ENCODE measurements at places on chromosomes 2 and 18.

DNA sequence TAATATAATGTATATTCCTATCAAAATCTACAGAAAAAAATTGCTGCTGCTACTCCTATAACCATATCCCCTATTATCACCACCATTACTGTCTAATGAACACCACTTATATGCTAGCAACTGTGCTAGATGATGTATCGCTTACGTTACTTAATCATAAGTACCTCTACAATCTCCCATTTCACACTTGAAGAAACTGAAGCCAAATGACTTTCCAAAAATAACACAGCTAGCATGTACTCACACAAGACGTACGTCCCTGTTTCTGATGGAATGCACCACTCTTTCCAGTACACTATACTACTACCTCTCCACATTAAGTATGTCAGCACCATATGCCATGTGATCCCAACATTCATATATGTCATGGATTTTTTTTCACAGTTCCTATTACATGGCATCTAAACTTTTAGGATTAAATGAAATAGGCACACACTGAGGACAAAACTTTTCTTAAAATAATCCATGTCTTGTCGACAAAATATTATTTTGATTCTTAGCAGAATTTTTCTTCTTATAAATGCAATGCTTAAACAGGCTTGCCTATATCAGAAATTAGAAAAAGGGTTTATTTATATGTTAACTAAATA, 112.8 kb downstream of the NBAS start:
- DNase-seq, result no peak

- no peak for DNase-seq
These were observed 60.6 kb downstream of the SLC4A3 start for GRCh38 chr2:219687882-219688559.

DNA sequence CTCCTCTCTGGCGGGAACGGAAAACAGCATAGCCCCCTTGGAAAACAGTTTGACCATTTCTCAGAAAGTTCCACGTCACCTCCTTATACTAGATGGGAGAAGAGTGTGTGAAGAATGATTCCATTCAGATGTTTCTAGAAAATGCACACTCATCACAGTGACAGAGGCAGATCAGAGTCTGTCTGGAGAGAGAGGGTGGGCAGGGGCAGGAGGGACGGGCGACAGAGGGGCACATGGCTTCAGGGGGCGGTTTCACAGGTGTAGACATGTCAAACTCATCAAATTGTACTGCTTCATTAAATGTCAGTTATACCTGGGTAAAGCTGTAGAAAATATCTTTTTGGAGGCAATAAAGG, 88.8 kb upstream of the TAF1B start:
- no peak for DNase-seq

DNA sequence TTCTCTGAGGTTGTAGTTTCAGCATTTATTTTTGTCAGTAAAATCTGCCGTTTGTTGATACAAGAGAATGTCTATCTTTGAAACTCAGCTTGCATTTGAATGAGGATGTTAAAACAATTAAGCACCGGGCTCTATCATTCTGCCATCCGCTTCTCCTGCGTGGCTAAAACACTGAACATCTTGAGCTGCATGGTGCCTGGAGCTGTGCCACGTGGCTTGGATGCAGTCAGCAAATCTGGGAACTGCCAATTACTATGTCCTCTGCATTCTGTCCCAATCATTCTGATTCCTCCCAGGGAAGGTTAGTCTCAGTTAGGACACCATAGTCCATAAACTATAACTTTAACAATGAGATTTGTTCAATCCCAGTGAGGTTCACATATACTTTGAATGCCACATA, 598.4 kb downstream of the FBXO15 start:
- DNase-seq, result no peak

GRCh38 chr2:238277695-238278094, 10.7 kb downstream of the PER2 start:
- no peak for DNase-seq

GRCh38 chr2:239193925-239194677, 206.7 kb downstream of the HDAC4 start:
- no peak for DNase-seq

GRCh38 chr2:169649278-169649677, 44.9 kb downstream of the CFAP210 start:
- no peak for DNase-seq

DNA sequence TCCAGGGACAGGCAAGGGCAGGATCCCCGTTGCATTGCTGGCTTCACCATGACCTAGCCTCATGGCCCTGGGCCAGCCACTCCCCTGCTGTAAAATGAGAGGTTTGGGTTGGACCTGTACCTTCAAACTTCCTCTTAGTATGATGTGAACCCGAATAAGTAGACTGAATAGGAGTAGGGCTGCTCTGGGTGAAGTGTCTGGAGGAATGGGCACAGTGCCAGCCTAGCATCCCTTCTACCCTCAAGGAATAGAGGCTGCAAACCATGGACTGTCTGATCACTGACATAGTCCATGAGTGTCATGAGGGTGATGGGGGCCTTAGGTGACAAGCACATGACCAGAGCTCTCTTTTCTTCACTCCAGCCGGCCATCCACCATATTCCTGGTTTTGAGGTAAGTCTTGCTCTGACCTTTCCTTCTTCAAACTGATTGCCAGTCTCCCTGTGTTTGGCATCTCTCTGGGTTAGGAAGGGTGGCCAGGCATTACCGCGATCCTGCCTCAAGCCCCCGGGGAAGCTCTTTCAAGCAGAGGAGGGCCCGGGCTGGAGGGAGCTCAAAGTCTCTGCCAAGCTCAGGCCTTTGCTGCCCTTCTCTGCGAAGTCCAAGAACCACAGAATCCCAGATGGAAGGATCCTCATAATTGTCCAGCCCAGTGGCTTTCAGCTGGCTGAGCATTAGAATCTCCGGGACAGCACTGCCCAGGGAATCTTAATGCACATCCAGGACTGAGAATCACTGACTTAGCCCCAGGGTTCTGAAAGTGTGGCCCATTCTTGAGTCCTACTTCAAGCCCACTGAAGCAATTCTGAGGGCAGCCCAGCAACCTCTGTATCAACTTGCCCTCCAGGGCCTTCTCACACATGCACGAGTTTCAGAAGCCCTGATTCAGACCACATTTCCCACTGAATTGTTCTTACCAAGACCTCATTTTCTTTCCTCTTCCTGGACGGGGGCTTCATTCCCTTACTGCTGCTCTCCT, 148.1 kb downstream of the DYSF start:
- no peak for DNase-seq

DNA sequence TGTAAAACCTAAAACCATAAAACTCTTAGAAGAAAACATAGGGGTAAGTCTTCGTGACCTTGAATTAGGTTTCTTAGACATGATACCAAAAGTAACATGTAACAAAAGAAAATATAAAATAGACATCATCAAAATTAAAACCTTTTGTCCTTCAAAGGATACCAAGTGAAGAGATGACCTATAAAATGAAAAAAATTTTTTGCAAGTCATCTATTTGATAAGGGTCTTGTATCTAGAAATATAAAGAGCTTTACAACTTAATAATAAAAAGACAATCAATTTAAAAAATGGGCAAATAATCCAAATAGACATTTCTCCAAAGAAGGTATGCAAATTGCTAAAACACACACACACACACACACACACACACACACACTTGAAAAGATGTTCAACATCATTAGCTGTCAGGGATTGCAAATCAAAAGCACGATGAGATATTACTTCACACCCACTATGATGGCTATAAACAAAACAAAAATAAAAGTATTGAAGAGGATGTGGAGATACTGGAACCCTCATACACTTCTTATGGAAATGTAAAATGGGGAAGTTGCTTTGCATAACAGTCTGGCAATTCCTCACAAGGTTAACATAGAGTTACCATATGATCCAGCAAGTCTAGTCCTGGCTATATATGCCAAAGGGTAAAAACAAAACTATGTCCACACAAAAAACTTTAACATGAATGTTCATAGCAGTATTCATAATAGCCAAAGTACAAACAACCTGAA, 23.3 kb downstream of the SPDYA start:
- peak; percentile 52 for DNase-seq

- no peak for DNase-seq
These were observed 123.7 kb downstream of the QPCT start for GRCh38 chr2:37468170-37468569.

GRCh38 chr2:1626271-1626681, 118.0 kb downstream of the PXDN start:
- DNase-seq, result no peak

DNA sequence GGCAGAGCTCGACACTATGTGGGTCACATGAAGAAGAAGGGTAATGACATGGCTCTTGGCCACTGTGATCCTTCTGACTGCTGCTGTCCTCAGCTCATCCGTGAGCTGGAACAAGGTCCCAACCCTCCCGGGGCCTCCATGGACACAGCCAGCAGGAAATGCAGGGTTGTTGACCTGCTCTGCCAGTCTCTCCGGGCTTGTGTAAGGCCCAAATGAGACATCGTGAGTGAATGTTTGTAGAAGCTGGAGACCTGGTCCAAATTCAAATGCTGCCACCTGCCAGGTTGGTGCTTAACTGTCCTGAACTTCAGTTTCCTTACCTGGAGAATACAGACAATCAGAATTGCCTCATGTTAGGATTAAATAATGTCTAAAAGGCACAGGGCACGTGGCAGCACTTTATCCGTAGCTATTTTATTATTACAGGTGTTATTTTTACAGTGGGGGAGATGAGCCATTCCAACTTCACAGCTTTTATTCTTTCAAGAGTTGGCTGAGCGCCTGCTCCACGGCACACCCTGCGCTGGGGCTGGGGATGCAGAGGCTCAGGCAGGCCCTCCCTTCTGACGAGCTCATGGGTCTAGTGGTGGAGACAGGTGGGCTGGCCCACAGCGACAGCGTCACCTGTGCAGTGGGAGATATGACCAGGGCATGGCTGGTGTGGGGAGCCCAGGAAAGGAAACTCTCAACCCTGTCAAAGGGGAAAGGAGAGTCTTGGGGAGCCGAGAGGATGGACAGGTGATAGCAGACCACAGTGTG, 15.1 kb downstream of the ARHGEF4 start:
- no peak for DNase-seq

DNA sequence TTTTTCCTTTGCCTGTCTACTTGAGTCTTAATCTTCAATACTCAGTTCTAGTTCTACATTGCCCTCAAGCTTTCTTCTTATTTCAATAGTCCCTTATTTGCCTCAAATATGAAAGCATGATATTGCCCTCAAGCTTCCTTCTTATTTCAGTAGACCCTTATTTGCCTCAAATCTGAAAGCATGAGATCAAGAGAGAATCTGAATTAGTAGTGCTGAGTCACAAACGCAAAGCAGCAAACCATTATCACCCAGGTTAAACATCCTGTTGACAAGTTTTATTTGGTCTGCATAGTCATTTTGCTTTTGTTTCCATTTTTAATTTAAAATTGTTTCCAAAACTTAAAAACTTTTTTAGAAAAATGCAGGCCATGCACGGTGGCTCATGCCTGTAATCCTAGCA, 583.3 kb upstream of the FSHR start:
- DNase-seq, result no peak

GRCh38 chr2:22885245-22885644, 499.7 kb upstream of the KLHL29 start:
- no peak for DNase-seq

- no peak for DNase-seq
These were observed 356.9 kb upstream of the RAB12 start for GRCh38 chr18:8252371-8252770.

DNA sequence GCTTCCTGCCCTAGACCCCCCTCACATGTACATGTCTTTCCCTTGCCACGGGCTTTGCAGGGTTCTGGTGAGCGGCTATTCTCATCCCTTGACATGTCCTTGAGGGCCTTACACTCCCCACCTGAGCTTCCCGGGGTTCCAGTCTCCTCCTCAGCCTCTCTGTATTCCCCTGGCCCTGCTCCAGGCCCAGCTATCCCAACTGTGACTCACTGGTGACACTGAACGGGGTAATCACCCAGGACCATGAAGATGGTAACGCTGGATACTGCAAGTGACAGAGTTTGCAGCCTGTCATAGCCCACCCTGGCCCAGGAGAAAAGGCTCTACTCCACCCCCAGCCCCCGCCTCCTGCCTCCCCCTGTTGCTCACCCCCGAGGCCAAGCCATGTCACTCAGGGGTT, 27.3 kb downstream of the KIF3C start:
- no peak for DNase-seq

DNA sequence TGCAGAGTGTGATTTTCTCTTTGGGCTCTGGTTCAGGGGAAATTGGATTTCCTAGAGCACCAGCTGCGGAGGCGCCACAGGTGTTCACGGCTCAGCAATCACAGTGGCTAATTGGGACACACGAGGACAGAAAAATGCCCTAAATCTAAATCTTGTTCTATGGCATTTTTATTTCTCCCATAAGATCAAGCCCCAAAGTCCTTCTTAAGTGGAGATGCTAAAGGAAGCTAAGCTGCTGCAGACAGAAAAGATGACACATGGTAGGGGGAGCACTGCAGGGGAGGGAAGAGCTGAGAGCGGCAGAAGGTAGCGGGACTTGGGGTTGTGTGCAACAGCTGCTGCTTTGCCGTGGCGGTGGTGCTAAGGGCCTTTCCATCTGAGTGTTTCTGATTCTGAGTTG, 280.6 kb downstream of the MYT1L start:
- no peak for DNase-seq

- peak; percentile 98 for DNase-seq
These were observed 46.2 kb downstream of the MEIS1 start for GRCh38 chr2:66481100-66481549.

GRCh38 chr18:49922228-49922627, 108.9 kb upstream of the ACAA2 start:
- DNase-seq, result no peak

- no peak for DNase-seq
These were observed 13.4 kb downstream of the FMNL2 start for GRCh38 chr2:152348388-152348787.

GRCh38 chr2:36485521-36485920, 112.4 kb downstream of the FEZ2 start:
- DNase-seq, result no peak

- DNase-seq, result no peak
These were observed 14.4 kb upstream of the EGR4 start for GRCh38 chr2:73307720-73308119.

Data from MV-4-11 (cell line).